ENCODE measurements at places on chromosomes 1 and 21.

DNA sequence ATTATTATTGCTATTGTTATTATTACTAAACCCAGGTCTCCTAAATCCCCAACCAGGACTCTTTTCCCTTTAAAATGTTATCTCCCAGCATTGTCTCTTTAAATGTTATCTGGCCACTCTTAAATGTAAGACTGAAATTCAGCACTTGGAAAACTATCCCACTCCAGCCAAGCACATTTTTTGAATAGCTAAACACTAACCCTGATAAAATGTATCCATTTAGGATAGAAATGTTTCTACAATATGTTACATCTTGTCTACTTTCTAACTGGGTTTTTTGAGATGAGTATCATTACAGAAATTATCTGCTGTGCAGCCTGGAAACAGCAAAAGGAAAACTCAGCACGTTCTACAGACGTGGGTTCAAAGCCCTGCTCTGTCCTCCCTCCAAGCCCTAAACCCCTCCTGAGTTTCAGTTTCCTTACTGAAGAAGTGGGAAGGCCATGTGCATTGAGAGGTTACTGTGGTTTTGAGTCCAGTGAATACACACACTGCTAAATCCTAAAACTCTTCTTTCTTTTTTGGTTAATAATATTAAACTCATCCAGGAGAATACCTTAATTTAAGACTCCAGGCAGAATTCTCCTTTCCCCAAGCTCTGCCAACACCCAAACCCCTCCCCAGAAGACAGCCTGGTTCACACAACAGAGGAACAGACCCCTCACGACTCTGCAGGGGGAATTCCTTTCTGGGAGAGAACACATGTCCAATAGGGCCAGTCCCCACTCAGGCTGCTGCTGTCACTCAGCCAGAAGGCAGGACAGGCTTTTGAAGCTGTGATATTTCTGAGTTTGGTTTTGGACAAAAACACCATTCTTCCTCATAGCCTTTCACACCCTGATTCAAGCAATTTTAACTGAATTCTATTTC lies 41.9 kb downstream of the HIVEP3 start:
- DNase-seq = no peak

- DNase-seq = no peak
Observed at GRCh38 chr1:55490547-55490946, 275.4 kb upstream of the USP24 start.

DNA sequence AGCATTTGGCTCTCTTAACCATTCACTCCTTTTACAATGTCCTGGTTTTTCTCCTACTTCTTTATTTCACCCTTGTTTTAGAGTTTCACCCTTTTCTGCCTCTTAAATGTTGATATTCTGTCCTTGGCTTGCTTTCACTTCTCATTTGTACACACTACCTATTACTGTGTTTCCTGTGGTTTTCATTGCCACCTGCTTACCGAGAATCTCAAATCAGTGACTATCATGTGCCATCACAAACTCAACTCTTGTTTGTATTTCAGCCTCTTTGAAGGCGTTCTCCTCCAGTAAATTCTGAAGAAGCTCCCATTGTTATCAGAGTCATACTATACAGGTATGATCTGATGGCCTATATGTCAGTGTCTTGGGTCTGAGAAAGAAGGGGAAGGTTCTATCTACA lies 65.7 kb downstream of the NPHS2 start:
- no peak for DNase-seq

- DNase-seq = no peak
Observed at GRCh38 chr21:29979043-29979442, 39.2 kb upstream of the GRIK1 start.

DNA sequence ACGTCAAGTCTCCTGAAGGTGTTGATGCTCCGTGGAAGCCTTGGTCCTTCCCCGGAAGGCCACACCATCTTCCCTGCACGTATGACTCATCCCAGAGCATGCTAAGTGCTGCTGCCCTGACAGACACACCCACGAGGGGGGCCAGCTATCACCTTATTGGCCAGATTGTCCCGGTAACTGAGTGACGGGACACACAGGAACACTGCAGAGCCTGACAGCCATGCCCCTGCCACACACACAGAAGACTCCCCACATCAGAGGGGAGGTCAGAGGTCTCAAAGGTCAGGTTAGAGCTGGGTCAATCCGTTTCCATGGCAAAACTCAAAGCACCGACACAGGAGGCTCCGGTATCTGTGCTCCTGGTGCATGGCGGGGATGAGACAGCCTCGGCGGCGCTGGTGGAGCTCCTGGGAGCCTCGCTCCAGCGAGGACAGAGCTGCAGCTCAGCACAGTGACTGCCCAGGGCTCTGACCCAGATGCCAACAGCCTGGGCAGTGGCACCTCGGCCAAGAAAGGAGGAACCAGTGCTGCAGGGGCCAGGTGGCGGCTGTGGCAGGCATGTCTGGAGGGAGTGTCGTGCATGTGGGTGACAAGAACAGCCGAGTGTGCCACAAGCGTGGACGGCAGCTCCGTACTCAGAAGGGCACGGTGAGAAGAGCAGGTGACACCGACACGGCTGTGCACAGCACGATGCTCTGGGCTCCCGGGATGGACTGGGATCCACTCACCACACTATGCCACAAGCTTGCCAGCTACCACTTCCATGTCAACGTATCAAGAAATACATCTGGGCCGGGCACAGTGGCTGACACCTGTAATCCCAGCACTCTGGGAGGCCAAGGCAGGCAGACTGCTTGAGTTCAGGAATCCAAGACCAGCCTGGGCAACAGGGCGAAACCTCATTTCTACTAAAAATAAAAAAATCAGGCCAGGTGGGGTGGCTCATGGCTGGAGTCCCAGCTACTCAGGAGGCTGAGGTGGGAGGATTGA lies 14.8 kb upstream of the TMEM240 start:
- no peak for DNase-seq

GRCh38 chr1:8941906-8942305 lies 3.8 kb upstream of the CA6 start:
- peak; percentile 87 for DNase-seq

DNA sequence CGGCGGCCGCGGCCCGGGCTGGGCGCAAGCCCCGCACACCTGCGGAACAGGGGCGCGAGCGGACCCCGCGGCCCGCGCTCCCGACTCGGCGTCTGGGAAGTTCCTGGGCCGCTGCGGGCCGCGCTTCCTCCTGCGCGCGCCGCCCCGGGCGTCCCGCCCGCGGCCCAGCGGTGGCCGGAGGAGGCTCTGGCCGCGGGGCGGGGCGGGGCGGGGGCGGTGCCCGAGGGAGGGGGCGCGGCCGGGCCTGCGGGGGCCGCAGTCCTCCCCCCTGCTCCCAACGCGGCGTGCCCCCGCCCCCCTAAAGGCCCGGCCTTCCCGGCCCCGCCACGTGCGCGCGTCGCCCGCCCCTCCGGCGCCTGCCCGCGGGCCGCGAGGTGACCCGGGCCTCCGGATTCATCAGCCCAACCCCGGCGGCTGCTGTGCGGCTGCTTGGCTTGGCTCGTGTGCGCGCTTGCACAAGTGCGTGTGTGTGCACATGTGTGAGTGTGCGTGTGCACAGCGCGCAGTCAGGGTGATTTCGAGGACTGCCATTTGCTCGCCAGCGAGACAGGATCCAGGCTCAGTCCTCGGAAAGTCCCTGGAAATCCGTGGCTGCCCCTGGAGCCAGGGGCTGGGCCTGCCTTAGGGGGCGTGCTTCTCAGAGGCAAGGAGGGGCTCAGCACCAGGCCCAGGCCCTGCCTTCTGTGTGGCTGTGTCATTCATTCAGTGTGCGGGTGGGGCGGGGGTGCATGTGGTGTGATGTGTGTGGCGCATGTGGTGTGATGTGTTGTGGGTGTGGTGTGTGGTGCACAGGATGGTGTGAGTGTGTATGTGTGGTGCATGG lies at the start of gene C2CD2:
C2CD2 (minus strand) TSS at position 188 of the 823 bp plus-strand sequence. CDS start 370 bp downstream, outside the sequence.
- no peak for DNase-seq

DNA sequence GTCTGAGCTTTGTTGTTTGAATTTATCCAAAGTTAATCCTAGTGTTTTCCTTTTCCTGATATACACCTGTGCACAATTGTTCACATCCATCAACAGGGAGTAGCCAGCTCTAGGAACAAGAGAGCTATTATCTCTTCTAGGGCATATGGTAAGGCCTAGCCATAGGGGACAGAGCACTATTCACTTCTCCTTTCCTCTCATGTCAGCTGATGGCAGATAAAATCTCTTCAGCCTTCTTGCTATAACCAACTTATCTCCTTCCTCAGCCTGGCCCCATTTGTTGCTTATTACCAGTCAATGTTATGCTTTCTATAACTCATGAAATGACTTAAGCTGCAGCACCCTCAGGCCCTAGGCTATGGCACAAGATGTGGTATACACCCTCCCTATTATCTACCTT lies 38.9 kb downstream of the PATJ start:
- no peak for DNase-seq

DNA sequence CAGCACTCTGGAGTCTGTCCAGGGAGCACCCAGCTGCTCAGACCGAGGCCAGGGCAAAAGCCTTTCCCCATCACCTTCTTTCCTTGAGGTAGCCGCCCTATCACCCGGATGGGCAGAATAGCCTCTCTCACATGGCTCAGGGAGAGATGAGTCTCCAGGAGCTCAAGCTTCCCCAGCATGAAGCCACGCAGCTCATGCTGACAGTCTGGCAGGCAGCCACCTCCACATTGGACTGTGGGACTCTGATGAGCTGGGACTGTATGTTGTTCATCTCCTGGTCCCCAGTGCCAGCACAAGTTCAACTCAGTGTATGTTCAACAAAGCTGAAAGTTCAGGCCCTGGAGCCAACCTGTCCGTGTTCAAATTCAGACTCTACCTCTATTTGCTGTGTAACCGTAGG lies 75.2 kb upstream of the ZC3H12A start:
- DNase-seq = no peak

GRCh38 chr1:109521002-109521951 lies 11.8 kb upstream of the AMIGO1 start:
- DNase-seq = no peak

DNA sequence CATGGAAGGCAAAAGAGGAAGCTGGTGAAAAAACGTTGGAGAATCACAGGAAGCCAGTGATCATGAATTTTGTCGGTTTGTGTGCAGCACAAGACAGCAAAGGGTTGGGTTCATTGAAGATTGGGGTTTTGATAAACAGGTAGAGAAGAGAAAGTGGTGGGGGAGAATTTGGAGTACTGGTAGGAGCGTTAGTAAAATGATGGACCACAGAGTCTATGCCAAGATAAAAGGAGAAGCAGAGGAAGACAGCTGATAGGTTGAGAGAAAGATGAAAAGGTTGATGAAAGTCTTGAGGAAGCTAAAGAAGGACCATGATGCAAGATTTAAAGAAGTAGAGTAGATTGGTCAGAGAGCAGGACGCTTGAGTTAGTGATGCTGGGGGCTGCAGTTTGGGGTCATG lies 156.8 kb upstream of the POU3F1 start:
- DNase-seq = no peak
